ENCODE measurements at places on chromosomes 2 and 18. TPM values are rescaled to one million over a fixed set of nuclear protein-coding genes. Genes with fewer than 3 reads are reported as not detected.

CNGA3 gene
- total RNA-seq = not detected

DNA sequence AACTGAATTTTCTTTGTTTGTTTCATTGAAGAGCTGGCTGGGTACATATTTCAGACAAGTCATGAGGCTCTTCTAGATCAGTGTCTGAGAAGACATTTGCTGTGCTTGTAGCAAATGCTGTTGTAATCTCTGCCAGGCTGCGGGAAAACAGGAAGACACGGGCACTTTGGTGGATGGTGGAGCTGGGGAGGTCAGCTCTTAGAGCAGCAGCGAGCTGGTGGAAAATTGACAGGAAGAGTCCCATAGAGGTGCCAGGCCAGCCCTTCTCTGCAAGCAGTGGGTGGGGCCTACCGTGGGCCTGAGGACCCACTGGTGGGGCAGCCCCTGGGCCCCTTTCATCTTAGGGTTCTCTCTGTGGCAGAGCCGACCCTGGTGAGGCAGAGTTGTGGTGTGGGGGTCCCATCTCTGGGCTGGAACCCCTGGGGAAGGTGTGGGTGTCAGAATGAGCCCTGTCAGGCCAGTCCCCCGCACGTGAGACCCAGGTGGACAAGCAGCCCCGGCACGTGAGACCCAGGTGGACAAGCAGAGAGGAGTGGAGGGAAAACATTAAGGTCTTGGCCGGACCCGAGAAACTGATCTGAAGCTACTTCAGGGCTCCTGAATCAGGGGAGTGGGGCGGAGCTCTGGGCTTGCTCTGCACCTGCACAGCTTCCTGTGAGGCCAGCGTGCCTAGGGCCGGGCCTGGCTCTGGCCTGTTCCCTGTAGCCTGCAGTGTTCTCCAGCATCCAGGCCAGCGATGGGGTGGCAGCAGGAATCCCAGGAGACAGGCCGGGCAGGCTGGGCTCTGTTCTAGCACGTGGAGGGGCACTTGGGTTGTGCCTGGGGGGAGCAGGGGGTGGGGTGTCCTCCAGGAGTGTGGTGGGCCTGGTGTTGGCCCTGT lies 273.5 kb upstream of the HDAC4 start:
- DNase-seq = no peak

GRCh38 chr2:199810422-199811171 lies 40.4 kb downstream of the FTCDNL1 start:
- no peak for DNase-seq

GRCh38 chr2:98496750-98497493 lies 52.3 kb downstream of the INPP4A start:
- DNase-seq = no peak

DNA sequence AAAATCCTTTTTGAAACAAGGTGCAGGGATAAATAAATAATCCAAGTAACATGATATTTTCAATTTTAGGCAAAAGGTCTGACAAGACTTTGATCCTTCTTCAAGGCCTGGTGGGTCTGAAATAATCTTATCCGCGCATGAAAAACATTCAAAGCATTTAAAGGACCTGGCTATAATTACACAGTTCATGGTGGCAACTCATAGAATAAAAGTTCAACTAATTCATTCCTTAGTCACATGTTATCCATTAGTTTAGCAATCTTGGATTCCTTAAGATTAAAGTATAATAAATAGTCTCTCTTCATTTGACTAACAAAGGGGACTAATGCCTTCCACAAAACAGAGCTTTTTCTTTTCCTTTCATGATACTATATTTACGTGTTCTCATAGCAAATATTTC lies 21.0 kb upstream of the SLC38A11 start:
- no peak for DNase-seq

DNA sequence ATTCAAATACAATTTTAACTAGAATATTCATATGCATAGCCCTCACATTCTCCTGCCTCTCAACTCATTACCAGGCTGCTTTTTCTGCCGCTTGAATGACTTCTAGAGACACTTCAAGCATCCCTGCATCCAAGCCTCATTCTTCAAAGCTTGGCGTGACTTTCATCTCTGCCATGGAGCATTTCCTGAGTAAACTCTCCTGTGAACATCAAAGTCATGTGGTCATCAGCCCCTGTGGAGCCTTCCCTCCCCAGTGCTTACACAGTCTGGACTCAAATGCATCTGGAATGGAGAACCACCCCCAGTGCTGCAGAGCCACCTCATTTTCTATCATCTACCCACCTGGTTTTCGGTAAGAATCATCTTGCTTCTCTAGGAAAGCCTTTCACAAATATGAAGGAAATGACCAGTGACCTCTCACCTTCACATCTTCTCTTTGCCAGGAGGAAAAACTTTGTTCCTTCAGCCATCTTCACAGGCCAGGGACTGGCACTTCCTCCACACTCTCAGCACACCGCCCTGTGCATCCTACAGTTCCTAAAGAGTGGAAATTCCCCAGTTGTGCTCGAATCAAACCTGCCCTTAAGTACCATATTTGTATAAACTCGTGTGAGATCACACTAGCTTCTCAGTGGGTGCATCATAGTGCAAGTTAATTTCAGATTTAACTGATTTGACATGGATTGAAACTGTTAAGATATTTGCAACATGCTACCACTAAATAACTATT lies 116.4 kb downstream of the COL6A3 start:
- DNase-seq = no peak

NYAP2 gene
- total RNA-seq = not detected

TMEM237 gene
- 8.4 TPM for total RNA-seq
